GDM1 (cell line): ENCODE measurements at places on chromosomes 5 and 9.

- DNase-seq, result no peak
These were observed 126.8 kb upstream of the FBXL7 start for GRCh38 chr5:15373151-15373550.

- no peak for DNase-seq
These were observed 185.2 kb upstream of the TRIM32 start for GRCh38 chr9:116501871-116502270.

GRCh38 chr5:72523960-72524582 is 16.9 kb upstream of the ZNF366 start:
- DNase-seq, result peak; percentile 47

DNA sequence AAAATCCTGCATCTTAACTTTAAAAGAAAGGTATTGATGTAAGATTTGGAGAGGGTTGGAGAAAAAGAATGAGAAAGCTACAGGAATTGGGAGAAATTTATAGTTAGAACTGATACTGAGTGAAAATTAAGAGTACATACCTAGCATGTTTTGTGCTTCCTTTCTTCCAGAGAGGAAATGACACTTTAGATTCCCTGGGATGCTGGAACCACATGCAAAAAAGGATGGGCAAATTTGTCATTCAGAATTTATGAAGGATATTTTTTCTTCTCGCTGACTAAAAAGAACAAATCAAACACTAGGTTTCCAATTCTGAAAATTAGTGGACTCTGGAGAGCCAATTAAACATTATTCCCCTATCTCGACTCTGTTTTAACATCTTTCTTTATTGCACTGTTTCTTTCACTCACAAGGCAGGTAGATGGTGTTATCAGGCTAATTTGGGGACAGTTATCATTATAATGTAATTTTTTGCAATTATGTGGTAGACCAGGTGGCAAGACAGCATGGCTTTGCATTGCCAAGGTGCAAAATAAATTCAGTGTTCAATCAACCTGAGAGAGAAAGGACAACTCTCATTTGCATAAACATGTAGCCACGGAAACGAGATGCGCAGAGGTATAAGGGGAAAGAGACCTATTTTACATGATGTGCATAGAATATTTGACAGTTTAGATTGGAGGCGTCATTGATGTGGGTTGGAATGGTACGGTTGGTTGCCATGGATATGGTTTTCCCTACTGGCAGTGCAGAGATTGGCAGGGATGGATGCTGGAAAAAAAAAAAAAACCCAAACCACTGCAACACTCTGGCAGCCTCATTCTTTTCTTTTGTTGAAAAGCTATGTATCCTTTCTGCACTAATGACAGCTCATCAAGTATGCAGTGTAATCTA is 320.4 kb upstream of the CCNH start:
- no peak for DNase-seq

GRCh38 chr5:1785062-1785461 is 14.6 kb downstream of the MRPL36 start:
- DNase-seq, result no peak

- DNase-seq, result peak; percentile 33
These were observed 9.5 kb upstream of the NFIL3 start for GRCh38 chr9:91433180-91433579.

DNA sequence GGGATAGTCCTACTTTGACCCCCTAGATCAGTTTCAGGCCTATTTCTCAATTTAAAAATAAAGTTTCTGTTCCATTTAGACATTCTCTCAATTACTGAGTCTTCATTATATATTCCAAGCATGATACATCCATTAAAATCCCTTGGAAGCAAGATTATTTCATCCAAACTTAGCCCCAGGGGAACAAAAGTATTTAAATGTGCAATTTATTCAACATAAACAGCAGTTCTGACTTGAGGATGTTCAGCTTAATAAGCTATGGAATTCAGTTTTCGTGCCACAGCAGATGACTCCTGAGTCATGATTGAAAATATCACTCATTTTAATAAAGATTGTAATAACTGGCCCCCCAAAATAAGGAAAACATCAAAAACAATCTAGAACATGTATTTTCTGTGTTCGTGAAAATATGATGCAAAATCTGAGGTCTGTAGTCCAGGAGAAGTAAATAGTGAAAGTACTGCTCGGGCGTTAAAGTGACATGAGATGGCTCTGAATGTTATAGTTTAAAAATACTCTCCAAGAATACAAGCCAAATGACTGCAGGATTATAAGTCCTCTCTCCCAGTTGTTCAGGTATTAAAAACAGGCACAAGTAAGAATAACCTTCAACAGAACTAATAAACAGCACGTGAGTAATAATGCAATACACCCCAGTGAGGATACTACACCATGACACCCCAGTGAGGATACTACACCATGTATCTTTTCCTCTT is 67.1 kb downstream of the RETREG1 start:
- no peak for DNase-seq

DNA sequence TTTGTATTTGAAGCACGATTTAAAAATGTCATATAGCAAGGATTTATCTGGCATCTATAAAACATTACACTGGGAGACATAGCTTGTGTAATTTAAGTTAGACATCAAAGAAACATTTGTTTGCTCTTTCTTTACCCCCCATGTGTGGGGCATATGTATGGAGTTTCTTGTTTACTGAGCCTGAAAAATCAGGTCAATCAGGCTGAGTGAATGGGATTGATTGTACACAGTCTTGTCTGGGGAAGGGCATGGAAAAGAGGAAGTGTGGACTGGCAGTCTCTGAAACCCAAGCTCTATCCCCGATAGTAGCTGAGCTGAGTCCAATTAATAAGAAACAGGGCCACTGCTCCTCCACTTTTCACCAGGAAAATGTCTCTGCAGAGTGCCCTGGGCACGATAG is 49.4 kb downstream of the SLC46A2 start:
- no peak for DNase-seq
